Amniotic stem cell (primary cell): ENCODE measurements at places on chromosomes 5 and 9.

- no peak for DNase-seq
These were observed 188.5 kb downstream of the PAPPA start for GRCh38 chr9:116342061-116342460.

DNA sequence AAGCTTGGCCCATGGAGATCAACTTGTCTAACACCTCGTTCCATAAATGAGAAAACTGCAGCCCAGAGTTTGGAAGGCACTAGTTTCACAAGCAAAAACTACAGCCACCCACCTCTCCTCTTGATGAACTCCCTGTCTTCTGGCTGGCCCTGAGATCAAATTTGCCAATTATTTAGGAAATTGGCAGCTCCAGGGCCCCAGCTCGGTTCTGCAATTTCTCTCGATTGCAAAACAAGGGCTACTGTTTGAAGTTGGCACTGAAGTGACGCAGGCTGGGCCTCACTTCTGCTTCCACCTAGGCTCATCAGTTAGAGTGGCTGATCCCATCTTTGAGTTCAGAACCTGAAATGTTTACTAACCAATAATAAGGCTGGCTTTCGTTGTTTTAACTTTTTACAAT lies 3.7 kb upstream of the GPX3 start:
- no peak for DNase-seq

DNA sequence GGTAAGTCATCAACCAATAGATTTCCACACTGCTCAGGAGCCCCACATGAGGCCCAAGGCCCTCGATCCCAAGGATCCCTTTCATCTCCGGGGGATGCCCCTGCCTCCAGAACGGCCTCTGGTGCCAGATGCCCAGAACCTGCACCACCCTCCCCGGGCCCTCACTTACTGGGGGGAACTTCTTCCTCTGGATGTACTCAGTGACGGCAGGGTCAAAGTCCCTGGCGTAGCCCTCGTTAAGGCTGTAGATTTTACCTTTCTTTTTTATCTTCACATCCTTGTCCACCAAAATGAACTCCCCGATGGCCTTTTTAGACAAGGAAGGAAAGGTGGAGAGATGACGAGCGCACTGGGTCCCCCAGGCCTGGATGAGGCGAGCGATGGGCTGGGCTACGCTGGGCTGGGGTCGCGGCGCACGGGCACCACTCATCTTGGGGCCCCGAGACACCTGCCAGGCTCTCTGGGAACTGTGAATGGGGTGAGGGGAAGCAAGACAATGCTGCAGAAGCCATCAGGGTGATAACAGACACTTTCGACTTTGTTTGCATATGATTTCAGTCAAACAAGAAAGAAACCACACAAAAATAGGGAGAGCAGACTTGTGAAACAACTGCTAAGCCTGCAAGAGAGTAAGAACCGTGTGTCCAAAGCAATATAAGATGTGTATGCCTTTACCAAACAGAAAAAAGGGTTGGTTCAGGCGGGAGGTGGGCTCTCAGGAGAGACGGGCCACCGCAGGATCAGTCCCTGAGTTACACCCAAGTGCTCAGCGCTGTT lies 13.2 kb upstream of the FBP2 start:
- no peak for DNase-seq

DNA sequence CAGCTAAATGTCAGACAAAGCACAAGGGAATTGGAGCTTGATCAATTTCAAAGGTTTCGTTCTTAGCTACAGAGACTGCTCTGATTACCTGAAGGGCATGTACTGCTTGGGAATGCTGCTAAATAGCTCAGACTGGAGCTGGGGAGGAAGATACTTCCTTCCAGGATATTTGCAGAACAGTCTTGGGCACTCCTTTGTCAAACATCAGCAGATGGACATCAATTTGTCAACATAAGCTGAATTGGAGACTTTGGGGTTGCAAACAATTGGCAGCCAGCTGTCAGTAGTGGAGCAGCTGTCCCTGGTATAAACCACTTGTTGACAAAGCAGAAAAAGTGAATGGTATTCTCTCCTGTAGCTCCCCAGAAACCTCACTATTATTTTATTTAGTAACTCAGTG lies 182.0 kb downstream of the CCDC192 start:
- DNase-seq, result no peak

GRCh38 chr5:9125852-9126251 lies 420.0 kb downstream of the SEMA5A start:
- no peak for DNase-seq

DNA sequence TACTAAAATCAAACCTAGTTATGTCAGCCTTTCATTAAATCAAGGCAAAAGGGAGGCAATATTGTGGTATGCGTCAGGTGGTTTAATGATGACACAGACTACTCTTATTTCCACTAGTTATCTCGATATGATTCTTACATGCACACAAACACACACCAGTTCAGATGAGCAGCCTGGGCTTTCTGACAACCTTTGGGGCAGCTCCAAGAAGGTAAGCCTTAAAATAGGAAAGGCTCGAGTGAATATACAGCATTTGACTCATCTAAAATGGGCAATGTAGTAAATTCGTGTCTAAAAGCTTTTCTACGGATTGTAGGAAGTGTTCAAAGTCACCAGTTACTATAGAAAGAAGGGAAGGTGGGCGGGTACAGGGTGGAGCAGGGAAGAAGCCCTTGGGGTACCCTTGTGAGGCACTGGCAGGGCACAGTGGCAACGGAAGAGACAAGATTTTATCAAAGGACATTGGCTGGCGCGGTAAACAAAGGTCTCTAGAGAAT lies 1.9 kb downstream of the ANKH start:
- DNase-seq, result no peak

- no peak for DNase-seq
These were observed 39.6 kb downstream of the KCNT1 start for GRCh38 chr9:135741276-135742219.

DNA sequence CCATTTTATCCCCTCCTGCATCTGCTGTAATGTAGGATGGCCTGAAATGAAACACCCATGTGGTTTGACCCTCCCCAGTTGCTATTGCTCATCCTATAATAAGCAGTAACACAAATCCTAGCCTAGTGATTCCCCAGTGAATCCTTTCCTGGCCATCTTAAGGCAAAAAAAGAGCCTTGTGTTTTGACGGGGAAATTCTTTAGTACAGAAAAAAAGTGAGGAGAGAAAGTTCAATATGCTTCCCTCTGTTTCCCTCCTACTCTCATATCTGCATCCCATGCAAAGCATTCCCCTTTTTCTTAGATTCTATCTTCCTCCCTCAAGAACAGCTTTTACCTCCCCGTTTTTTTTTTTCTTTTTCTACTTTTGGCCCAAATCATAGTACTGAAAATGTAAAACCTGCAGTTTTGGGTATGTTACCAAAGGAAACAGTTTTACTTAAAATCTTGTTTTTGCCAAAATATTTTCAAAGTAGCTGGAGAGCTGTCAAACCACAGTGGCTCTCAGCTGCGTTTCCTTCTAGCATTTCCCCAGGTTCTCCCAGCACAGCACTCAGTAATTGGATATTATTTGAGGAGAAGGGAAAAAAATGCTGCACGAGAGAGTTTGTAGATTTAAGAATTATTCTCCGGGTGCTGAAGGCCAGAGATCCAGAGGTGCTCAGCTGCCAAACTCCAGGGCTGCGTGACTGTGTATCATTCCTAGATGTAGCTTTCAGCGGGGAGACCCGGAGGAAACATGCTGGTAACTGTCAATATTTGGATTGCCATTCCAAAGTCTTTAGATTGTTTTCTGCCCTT lies 321.4 kb downstream of the NPR3 start:
- peak; percentile 19 for DNase-seq

GRCh38 chr9:87564791-87565241 lies 67.1 kb downstream of the DAPK1 start:
- DNase-seq, result no peak

GRCh38 chr5:26921439-26921838 lies 116.9 kb downstream of the CDH9 start:
- no peak for DNase-seq

- DNase-seq, result no peak
These were observed 28.1 kb downstream of the TGFBI start for GRCh38 chr5:136056771-136057335.

- DNase-seq, result no peak
These were observed 93.7 kb upstream of the MRPS30 start for GRCh38 chr5:44714871-44715561.

DNA sequence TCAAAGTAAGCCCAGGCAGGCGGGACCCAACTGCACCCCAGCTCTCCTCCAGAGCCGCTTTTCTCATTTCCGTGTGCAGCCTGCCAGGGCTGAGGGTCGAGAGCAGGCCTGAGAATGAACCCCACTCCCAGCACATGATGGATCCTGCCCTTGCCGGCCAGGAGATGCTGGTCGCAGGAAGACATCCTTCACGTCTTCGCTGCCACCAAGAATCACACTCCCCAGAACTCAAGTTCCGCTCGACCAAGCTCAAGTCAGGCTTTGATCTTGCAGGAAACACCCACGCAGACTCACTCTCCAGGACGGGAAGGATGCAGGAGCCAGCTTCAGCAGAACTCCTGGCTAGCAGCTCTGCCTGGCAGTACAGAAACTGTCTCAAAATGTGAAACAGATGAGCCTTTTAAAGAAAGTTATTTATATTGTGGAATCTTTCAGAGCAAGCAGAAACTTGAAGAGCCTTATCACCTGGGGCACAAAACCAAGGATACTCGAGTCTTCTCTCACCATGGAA lies 102.4 kb downstream of the ROR2 start:
- no peak for DNase-seq

DNA sequence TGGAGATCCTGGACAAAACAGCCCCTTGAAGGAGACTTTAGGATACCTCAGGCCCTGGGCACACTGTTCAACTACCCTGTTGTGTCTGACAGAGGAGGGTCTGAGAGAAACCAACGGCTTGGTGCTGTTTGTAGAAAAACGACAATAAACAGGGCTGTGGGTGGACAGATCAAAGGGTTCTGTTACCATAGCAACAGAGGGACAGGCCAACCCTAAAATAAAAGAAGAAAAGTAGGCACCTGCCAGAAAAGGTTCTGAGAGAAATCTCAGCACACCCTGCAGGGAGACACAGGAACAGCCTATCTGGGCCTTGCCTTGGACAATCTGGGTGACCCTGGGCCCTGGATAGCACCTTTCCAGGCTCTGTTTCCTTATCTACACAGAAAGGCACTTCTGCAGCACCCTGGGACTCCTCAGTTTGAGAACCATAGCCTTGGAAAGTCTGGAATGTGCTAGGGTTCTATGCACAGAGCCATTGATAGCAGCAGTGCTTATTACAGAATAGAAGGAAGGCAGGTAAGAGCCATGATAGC lies 104.8 kb upstream of the TBC1D2 start:
- DNase-seq, result no peak

DNA sequence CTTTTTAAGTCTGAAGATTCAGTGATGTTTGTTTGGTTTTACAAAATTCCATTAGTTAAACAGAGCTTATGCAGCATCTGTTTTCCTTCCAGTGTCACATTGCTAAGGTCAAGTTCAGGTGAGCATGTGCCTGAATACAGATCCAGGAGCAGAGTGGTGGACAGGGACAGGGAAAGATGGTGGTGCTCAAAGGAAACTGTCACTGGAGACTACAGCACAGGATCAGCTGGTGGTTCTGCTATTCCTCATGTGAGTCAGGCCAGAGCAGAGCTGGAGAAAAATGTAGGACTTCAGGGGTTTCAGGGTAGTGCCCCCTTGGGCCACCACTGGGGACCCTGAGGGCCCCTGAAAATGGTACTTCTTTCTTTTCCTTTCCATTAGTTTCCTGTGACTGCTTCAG lies 283.5 kb upstream of the DAP start:
- DNase-seq, result no peak

GRCh38 chr5:14767735-14768507 lies 103.4 kb downstream of the OTULIN start:
- no peak for DNase-seq

- DNase-seq, result no peak
These were observed 198.1 kb downstream of the NPR3 start for GRCh38 chr5:32909207-32909606.

- DNase-seq, result no peak
These were observed 307.8 kb downstream of the NR2F1-AS1 start for GRCh38 chr5:93273176-93273575.

DNA sequence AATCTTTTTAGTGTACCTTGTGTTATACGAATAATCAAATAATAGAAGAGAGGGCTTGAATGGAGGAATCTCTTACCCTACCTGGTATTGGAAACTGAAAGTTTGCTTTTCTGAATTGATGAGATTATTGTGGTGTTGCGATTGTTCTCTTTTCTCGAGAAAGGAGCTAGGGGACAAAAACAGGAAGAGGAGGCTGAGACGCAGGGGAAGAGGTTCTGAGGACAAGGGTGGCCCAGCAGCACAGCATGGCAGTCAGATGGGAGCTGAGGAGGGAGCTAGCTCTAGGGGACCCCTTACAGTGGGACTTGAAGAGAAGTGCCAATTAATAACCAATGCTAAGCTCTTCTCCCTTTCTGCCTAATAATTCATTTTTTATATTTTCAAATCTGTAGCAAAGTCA lies 183.3 kb upstream of the DMAC1 start:
- DNase-seq, result no peak

GRCh38 chr5:172746725-172747124 lies 24.3 kb downstream of the DUSP1 start:
- DNase-seq, result no peak

GRCh38 chr9:128921881-128922763 lies 1.3 kb downstream of the PHYHD1 start:
- no peak for DNase-seq

GRCh38 chr9:133759146-133759900 lies 21.2 kb upstream of the SARDH start:
- no peak for DNase-seq

- no peak for DNase-seq
These were observed 3.1 kb upstream of the RGMB start for GRCh38 chr5:98770209-98770910.

- DNase-seq, result no peak
These were observed 103.8 kb upstream of the LIFR start for GRCh38 chr5:38660194-38660668.

DNA sequence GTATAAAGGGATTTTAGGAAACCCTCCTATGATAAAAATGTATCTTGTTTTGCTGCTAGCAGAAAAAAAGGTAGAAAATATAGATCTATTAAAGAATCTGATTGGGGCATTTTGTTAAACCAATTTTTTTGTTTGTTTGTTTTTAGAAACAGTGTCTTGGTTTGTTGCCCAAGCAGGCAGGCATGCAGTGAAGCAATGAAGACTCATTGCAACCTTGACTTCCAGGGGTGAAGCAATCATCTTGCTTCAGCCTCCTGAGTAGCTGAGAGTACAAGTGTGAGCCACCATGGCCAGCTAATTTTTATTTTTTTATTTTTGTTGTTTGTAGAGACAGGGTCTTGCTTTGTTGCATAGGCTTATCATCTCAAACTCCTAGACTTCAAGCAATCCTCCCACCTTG lies 755.8 kb upstream of the EDIL3 start:
- DNase-seq, result no peak

DNA sequence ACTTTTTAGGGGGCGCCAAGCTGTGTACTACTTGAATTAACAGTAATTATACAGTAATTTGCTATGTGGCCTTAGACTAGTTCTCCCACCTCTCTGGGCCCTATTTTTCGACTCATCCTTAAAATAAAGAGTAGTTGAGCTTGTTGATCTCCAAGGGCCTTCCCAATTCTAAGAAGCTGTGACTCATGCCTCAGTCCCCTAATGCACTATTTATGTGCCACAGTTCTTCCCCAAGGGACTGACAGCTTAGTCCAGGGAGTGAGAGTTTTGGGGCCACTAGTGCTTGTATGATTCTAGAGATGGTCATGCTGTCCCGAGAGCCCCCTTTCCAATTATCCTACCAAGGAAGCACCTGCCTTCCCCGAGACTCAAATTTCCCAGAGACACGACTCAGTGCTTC lies 149.7 kb downstream of the PAPPA start:
- no peak for DNase-seq

GRCh38 chr5:14486486-14486885 lies 95.1 kb upstream of the OTULINL start:
- no peak for DNase-seq

- no peak for DNase-seq
These were observed 157.8 kb upstream of the TNC start for GRCh38 chr9:115275753-115276152.

GRCh38 chr9:24504521-24504920 lies 41.2 kb downstream of the IZUMO3 start:
- DNase-seq, result no peak
